Motor neuron (in vitro differentiated cells): ENCODE measurements at places on chromosomes 7 and 10. TPM values are rescaled to one million over a fixed set of nuclear protein-coding genes. Genes with fewer than 3 reads are reported as not detected.

GRCh38 chr7:83655951-83656556 lies 7.1 kb upstream of the SEMA3E start:
- ATAC-seq, result peak; percentile 61

- no peak for ATAC-seq
Observed at GRCh38 chr10:36114141-36114540, 472.0 kb upstream of the FZD8 start.

DNA sequence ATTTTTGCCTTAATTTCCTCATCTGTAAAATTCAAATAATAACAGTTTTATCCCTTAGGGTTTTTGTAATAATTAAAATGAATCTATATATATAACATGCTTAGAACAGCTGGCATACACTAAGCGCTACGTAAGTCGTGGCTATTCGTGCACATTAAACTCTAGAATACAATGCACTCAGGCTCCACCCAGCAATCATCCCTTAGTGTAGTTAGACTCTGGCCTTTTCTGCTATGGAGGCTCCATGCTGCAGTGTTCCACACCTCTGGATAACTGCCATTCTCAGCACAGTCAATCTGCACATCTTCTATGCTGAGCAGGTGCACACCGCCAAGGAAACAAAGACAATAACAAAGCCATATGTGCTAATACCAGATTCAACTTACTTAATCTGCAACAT lies 92.9 kb downstream of the IPMK start:
- no peak for ATAC-seq

- peak; percentile 36 for ATAC-seq
Observed at GRCh38 chr10:120823266-120823665, 27.9 kb upstream of the WDR11 start.

DNA sequence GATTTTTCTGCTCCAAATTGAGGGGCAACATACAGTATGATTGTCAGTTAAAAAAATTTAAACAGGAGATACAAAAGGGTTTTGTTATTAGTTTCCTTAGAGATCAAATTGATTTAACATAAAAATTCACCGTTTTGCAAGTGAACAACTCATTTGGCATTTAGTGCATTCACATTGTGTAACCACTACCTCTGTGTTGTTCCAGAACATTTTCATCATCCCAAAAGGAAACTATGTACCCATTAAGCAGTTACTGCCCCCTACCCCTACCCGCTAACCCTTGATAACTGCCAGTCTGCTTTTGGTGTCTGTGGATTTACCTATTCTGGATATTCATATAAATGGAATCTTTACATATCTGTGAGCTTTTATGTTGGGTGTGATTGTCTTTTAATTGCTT lies 3.1 kb downstream of the ZRANB1 start:
- peak; percentile 49 for ATAC-seq

GRCh38 chr7:55554038-55554437 lies 18.3 kb downstream of the VOPP1 start:
- ATAC-seq, result no peak

DNA sequence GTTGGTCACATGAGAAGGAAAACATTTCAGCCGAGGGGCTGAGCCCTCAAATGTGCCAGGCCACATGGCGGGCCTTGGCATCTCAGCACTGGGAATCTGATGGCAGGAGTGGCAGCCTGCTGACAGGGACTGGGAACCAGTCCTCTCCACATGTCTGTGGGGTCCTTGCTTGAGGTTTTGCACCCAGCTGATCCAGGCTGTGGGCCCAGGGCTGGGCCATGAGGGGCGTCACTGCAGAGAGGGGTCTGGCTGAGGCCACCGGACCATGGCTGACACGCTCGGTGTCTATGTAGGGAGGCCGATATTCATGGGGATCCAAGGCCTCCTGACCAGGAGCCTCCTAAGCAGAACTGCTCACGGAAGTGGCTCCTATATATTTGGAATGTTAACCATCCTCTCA lies 31.0 kb upstream of the PWWP2B start:
- no peak for ATAC-seq

DNA sequence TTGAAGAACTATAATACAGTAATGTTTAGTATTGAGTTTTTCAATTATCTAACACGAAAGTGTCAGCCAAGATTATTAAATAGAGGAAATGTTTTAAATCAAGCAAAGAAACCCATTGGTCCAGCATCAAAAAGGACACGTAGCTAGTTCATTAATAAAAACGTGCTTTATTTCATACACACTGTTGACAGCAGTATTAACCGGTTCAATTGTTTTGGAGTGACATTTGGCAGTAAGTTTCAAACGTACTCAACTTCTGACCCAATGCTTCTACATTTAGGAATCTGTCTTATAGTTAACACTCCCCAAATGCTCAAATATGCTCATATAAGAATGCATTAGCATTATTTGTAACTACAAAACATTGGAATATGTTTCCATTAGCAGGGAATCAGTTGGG lies 41.3 kb downstream of the SLC16A12 start:
- ATAC-seq, result no peak

- ATAC-seq, result no peak
Observed at GRCh38 chr10:132536241-132536876, 1.2 kb upstream of the INPP5A start.

GRCh38 chr10:132834311-132834761 lies 48.4 kb upstream of the NKX6-2 start:
- no peak for ATAC-seq

PTPN20 gene
- total RNA-seq, result 0.71 TPM in 1 of 2 replicates, not detected in the other

NEURL1 gene
- total RNA-seq, result 7.0 and 7.1 TPM in 2 replicates

UTF1 gene
- total RNA-seq, result 0.24 and 0.68 TPM in 2 replicates
